ENCODE measurements at places on chromosomes 5 and 9.

DNA sequence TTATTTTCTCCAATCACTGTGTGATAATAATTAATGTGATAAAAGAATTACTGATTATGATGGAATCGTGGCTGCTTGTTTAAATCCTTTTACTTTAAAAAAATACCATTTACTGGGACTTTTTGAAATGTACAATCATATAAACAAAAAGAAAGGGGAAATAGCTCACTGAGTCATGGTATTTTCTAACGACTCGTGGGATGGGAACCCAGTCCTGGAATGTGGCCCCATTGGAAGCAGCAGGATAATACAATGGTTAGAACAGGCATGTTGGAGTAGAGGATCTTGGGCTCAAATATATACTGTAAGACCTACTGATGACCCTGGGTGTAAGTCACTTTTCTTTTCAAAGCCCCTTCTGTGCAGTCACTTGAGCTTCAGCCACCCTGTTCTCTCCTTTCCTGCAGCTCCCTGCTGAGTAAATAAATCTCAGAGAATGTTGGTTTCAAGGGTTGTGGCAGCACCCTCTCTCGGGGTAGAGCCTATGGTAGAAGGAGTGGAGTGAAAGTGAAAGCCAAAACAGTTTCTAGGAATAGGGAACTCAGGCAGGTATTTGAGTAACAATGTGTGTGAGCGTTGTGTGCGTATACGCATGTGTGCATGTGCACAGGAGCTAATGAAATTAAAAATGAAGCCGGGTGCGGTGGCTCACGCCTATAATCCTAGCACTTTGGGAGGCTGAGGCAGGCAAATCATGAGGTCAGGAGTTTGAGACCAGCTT is 40.8 kb upstream of the LARP1 start:
- DNase-seq, result peak; percentile 6

DNA sequence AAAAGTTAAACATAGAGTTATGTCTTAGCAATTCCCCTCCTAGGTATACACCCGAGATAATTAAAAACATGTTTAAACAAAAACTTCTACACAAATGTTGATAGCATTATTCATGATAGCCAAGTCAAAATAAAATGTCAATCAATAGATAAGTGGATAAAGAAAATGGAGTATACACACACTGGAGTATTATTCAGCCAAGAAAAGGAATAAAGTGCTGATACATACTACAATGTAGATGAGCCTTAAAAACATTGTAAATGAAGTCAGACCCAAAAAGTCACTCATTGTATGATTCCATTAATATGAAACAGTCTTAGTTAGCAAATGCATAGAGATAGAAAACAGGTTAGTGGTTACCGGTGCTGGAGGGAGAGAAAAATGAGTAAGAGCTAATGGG is 34.3 kb upstream of the SHB start:
- DNase-seq, result no peak

DNA sequence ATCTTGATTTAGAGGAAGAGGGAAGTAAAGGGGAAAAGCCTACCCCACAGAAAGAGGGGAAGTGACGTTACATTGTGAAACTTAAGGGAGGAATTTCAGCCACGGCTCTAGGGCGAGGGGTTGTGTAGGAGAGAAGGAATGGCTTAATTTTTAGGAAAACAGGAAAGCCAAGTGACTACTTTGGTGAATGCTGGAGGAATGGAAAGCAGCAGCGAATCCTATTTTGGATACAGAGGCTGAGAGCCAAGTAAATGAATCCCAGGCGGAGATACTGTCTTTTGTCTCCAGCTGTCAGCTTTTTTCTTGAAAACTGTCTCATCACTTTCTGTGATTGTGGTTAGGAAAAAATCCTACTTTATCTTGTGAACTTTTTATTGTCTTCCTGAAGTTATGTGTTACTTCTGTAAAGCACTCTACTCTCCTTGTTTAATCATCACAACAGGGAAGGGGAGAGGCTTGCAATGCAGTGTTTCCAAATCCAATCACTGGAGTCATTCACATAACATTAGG is 188.4 kb downstream of the TSSK1B start:
- DNase-seq, result no peak

- DNase-seq, result no peak
Observed at GRCh38 chr5:116787570-116787969, 212.9 kb upstream of the SEMA6A start.

DNA sequence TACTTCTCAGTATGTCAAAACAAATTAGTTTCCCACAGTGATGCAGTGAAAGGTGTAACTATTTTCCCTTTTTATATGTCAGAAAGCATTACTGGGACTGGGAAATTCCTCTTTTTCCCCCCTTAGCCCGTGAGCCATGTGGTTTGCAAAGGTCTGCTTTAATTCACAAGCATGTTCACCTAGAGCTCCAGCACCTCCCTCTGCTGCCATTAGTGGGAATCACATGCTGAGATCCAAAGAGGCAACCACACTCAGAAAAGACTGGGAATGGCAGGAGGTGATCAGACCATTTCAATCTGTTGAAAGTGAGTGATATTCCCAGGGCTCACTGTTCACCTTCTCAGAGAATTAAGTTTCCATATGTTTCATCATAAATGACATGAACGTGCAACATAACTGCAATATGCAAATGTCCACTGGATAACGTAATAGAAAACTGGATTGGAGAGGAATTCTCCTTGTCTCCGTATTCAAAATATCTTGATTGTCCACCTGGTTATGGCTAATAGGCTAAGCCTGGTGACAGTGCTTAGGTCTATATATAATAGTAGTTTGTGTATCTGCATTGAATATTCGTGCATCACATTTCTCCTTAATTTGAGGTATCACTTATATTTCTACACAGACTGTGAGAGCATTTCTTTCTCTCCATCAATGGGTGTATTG is 703.5 kb upstream of the WWC1 start:
- DNase-seq, result no peak

DNA sequence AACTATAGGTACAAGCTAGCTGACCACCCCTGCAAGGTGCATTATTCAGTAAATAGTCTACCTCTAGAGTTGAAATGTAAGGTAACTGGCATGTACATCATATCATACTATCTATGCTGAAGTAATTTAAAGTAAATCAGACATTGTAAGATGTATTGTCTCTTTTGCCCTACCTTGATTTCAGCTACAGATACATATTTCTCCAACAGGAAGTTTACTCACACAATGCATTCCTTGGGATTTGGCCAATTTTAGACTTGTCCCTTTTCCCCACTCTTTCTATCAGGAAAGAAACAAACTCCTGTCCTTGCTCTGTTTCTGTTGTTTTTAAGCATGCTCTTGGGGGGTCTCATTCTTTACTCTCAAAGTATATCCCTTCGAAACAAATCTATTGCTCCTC is 58.5 kb upstream of the TSLP start:
- DNase-seq, result no peak

DNA sequence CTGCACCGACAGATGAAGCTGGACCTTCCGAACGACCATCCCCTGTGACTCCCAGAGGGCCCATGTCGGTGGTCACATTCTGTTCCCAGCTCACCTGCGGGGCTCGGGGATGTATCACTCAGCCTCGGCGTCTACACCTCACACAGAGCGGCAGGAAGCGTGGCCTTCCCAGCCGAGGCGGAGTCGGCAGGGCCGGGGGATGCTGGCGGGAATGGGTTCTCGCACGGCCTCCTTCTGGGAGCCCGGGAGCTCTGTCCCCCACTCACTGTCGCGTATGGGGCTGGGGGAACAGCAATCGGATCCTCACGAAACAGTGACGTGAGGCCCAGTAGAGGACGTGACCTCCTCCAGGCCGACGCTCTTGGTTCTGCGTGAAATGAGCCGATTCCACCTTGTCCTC is 20.4 kb downstream of the NACC2 start:
- DNase-seq, result no peak

DNA sequence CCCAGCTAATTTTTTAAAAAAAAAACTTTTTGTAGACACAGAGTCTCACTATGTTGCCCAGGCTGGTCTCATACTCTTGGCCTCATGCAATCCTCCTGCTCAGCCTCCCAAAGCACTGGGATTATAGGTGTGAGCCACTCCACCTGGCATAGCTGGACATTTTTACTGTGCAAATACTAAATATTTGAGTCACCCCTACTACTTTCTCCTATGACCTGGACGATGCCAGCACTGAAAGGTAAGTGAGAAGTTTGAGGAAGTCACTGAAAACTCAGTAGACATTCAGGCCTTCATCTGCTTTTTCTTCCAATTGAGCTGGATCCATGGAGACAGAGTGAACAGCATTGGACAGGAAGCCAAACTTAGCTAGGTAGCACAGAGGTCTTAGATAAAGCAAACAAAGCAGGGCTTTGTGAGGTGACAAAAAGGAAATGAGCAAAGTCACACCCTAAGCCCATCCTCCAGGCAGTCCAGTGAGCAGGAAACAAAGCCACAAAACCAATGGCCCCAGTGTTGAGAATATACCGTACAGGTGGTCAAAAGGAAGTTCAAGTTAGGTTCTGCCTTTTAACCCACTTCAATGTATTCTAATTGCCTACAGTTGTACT is 192.6 kb upstream of the RASA1 start:
- DNase-seq, result peak; percentile 54

All from activated CD4-positive, alpha-beta T cell treated with anti-CD3 and anti-CD28 coated beads, Interleukin-2, Interleukin-4, amounts not matched to agents 100 ng/mL and 50 ng/mL, durations not matched to agents 16 hours and 8 hours (primary cell).